ENCODE measurements at places on chromosomes 5 and 9.

DNA sequence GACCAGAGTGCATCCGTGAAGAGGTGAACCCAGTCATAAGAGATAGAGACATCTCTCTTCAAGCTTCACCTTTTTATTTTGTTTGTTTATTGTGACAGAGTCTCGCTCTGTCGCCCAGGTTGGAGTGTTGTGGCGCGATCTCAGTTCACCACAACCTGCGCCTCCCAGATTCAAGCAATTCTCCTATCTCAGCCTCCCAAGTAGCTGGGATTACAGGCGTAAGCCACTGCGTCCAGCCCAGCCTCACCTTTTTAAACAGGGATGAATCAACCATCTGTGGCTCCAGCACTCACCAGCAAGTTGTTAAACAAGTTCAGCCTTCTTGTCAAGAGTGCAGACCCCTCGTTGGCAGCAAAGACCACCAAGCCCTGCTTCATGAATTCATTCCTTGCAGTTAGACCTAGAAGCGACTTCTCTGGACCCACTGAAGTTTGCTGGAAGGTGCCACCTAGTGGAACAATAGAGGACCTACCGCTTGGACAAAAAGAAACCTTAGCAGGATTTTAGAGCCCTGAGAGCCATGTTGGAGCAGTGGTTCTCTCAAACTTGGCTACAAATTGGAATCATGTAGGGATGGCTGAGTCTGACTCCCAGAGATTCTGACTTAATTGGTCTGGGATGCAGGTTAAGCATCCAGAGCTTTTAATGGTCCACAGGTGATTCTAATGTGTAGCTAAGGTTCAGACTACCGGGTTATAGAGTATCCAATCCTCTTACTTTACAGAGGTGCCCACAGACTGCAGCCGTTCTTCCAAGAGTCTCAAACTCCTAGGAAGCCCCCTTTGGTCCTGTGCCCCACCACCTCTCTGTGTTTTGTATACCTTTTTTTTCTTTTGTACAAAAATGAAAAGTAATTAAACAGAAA, 10.5 kb upstream of the GALNT10 start:
- DNase-seq: no peak

- DNase-seq: no peak
Measured at GRCh38 chr5:71586052-71586940, 844 bp upstream of the MCCC2 start.

DNA sequence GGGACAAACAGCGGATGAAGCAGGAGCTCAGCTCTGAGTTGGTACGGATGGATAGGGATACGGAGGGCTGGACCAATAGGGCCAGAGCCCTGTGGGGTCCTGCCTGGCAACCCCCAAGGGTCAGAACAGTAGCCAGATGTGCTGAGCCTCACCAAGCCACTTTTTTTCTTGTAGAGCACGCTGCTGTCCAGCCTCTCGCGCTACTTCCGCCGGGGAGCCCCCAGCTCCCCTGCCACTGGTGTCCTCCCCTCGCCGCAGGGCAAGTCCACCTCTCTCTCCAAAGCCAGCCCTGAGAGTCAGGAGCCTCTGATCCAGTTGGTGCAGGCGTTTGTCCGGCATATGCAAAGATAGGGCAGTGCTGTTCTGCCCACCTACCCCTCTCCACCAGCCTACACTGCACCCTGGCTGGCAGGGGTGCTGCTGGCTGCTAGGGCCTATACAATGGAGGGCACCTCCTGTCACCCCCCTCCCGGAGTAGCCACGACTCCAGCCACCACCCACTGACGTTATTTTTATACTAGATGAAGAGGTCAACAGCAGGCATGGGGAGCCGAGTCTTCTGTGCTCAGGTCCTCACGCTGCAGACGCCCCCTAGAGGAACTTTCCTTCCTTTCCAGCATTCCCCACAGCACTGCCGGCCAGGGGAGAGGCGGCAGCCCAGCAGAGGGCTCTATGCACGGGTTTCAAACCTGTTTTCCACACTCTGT, 21.6 kb downstream of the SH3GLB2 start:
- no peak for DNase-seq

- no peak for DNase-seq
Measured at GRCh38 chr9:9783211-9783610, 829.6 kb downstream of the PTPRD start.

DNA sequence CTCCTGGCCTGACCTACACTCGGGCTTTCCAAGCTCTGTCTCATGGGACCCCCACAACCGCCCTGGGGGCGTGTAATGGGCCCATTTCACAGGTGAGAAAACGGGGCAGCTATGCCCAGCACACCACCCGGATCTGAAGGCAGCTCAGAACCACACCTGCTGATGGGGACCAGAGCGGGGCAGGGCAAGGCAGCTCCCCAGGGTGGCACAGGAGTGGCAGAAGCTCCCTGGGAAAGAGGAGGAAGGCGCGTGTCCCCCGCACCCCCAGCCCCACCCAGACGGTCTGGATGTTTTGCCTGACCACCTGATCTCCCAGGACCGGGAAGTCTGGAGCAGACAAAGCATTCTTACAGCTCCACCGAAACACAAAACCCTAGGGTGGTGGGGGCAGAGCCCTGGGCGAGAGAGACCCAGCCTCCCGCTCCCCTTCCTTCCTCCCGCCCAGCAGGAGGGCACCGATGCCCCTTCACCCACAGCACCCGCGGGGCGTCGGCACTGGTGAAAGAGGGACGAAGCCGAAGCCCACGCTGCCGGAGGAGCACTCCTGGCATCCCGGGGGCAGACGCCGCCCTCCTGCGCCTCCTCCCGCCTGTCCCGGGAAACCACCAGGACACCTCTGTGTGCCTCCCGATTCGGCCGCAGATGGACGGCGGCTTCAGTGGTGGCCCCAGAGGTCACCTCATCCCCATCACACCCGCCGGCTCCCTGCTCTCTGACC, 14.5 kb downstream of the NOTCH1 start:
- no peak for DNase-seq

- DNase-seq: no peak
Measured at GRCh38 chr9:97740848-97741821, 44.0 kb upstream of the XPA start.

DNA sequence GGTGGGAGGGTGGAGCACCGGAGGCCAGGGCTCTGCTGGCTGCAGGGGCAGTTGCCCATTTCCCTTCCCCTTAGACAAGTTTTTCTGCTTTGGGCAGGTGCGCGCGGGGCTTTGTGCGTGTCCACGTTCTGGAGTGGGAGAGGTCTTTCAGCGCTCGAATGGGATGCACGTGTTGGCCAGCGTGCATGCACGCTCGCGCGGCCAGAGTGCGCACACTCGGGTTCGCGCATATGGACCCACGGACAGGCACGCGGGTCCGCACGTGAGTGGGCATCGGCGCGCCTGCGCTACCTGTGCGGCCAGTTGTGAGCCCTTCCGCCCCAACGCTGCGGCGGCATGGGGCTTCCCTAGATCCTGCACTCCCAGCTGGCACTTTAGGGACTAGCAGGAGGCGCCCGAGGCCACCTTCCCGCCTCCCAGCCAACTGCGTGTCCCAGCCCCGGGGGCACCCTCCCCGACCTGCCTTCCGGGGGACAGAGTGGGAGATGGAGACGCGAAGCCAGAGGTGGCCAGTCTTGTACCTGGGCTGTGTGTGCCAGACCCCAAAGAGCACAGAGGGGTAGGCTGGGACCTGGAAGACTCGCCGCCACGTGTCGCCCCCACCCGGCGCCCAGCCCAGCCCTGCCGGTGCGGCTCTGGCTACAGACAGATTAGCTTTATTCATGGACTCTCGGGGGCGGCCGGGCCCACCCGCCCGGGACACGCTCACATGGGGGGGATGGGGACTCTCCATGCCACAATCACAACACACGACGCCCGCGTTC, 9.8 kb upstream of the GPRIN1 start:
- DNase-seq: no peak

GRCh38 chr9:136541179-136541578, 4.7 kb downstream of the NOTCH1 start:
- DNase-seq: no peak

GRCh38 chr5:43106290-43106638, 14.4 kb upstream of the ZNF131 start:
- no peak for DNase-seq

DNA sequence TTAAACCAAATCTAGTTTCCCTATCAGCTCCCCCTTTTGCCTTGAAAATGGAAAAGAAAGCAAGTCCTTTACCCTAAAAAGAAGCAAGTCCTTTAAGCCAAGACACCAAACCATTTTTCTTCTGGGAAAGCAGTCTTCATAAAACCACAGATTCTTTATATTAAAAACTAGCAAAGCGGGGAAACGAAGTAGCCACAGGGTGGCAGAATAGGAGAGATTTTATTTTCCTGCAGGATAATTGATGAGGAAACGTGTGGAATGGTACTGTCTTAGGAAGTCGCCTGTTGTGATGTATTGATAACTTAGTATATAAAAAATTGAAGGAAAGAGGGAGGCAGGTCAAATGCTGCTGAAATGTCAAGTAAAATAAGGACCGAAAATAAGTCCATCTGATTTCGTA, 41.1 kb downstream of the ZNF883 start:
- no peak for DNase-seq

DNA sequence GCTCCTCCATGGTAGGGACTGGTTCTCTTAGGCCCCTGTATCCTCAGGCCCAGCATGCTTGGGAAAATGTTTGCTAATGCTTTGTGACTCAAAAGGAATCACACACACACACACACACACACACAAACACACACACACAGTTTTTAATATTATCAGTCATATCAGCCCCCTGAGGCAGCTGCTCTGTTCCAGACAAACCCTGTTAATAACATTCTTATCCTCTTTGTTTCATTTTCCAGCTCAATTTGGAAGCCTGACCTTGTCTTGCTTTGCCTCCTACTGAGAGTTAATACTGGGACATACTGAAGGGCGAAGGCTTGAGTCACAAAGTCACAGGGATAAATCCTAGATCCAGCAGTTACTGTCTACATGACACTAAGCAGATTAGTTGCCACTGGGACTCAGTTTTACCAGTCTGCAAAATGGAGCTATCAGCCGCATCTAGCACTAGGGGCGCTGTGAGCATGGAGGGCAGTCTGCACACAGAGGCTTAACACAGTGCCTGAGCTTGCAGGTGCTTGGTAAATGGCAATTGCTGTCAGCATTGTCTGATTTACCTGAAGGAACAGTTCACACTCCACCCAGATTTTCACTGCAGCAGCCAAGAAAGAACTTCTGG, 37.1 kb upstream of the KCNMB1 start:
- no peak for DNase-seq

GRCh38 chr9:121510766-121511550, 11.3 kb upstream of the GGTA1 start:
- DNase-seq: no peak

GRCh38 chr9:127336506-127337352, 60.2 kb upstream of the SLC2A8 start:
- DNase-seq: no peak

DNA sequence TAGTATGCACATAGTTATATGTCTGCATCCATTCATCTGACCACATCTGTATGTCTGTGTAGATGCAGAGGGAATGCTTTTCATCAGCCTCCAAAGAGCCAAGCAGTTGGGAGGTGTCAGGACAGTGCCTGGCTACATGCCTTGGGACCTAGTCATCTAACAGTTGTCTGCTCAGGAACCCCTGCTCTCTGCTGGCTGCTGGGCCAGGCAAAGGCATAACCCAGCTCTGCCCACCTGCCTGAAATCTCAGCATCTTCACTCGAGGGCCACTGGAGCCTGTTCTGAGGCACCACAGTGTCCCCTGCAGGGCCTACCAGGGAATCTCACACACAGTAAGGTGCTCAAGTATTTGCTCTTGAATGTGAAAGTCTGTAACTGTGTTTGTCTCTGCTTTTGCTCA, 3.7 kb downstream of the C9orf50 start:
- no peak for DNase-seq

DNA sequence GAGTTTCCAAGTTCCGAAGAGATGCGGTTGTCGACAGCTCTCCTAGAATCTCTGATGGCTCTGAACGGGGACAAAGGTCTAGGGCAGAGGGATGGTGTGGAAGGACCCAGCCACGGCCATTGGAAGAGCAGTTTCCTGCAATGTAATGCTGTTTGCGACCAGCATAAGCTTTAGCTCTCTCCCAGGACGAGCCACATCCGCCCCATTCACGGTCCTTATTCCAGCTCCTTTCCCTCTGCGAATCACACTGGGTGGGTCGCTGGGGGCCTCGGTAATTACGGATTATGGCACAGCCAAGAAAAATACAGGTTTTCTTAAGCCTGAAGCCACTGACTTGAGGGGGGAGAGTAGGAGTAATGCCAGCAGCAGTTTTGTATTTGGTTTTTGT, 22.7 kb downstream of the ANXA2R start:
- DNase-seq: peak; percentile 14

DNA sequence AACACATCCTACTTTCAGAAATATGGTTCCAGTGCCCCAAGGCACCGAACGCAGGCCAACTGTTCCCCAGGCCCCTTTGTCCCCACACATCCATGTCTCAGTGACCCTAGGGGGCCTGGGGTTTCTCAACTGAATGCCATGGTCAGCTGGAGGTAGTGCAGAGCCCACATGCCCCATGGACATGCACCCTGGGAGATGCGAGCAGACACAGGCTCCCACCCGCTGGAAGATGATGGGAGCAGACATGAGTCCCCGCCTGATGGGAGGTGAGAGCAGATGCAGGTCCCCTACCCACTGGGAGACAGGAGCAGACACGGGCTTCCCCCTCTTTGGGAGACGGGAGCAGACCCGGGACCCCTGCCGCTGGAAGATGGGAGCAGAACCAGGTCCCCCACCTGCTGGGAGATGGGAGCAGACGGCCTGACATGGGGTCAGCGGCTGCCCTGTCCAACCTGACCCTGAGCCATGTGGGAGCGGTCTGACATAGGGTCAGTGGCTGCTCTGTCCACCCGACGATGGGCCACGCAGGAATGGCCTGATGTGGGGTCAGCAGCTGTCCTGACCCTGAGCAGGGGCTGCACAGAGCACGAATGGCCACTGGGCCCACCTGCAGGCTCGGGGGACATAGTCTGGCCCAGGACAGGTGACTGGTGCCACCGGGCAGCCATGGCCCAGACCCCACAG, 18.4 kb downstream of the ZDHHC11B start:
- no peak for DNase-seq

DNA sequence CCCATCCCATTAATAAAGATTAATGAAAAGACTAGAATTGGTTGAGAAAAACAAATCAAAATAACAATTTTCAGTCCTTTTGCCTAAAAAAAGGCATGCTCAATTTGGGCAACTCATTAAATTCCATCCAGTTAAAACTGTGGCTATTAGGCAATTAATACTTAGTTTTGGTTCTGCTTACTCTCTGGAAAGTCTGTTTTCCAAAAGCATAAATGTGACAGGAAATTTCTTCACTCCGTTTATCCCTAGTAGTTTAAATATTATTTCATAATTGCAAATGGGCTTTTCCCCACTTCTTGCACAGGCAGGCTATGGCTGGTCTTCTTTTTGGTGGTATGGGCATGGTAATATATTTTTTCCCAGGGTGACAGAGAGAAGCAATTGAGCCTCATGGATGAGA, 373.3 kb upstream of the KLF4 start:
- DNase-seq: no peak
